ENCODE measurements at places on chromosomes 3 and 15.

DNA sequence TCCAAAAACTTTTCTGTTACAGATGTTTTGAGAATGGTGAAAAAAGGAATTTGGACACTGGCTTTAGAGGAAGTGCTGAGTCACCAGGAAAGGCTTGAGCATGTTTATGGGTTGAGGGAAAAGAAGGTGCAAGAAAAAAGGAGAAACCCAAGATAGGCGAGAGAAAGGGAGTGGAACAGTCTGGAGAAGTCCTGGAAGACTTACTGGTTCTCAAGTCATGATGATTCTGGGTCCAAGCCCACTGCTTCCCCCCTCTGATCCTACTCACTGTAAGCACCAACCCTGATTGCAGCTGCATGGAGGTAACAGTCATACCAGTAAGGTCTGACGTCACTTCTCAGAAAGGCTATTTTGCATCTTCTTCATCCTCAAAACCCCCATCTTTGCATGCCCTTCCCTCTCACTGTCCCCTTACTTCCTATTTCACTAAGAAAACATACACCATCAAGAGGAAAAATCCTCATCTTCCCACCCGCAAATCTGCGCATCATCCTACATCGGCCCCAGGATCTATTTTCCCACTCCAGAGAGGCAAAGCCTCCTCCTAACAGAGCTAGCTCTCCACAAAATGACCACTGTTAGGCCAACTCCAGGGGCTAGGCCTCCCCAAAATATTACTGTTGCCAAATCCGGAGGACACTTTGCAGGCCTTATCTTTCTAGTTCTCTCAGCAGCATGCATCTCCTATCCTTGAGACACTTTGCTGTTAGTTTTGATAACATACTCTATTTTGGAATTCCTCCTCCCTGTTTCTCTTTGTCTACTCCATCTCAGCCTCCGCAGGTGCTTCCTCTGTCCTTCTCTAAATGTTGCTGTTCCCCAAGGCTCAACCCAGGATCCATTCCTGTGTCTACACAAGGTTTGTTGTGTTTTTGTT, 3.2 kb upstream of the ATP13A3 start:
- DNase-seq = no peak

GRCh38 chr3:50242381-50242770, 6.4 kb downstream of the GNAI2 start:
- no peak for DNase-seq

GRCh38 chr15:78048628-78048920, 28.9 kb downstream of the TBC1D2B start:
- DNase-seq = no peak

GRCh38 chr3:40968666-40969065, 230.6 kb upstream of the CTNNB1 start:
- no peak for DNase-seq

DNA sequence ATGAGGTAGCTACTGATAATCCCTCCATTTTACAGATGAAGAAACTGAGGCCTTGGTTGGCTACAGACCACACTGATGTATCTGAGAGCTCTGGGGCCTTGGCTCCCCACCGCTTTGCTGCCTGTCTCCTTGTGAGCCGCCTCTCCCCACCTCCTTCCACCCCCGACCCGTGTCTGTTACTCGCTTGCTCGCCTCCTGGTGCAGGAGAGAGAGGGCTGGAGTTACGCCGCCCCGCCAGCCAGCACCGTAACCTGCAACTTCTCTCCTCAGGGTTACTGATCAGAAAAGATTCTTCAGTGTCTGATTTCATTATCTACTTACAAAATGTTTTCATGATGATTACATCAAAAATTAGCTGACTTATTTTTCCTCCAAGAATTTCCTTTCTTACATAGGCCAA, 34.1 kb downstream of the TM2D3 start:
- no peak for DNase-seq

- DNase-seq = no peak
Observed at GRCh38 chr3:9069971-9070370, 106.7 kb upstream of the RAD18 start.

GRCh38 chr15:68051109-68051508, 3.0 kb upstream of the PIAS1 start:
- DNase-seq = no peak

Measured in astrocyte of the hippocampus (primary cell).